NT2/D1 (cell line): ENCODE measurements at places on chromosomes 12 and 14.

DNA sequence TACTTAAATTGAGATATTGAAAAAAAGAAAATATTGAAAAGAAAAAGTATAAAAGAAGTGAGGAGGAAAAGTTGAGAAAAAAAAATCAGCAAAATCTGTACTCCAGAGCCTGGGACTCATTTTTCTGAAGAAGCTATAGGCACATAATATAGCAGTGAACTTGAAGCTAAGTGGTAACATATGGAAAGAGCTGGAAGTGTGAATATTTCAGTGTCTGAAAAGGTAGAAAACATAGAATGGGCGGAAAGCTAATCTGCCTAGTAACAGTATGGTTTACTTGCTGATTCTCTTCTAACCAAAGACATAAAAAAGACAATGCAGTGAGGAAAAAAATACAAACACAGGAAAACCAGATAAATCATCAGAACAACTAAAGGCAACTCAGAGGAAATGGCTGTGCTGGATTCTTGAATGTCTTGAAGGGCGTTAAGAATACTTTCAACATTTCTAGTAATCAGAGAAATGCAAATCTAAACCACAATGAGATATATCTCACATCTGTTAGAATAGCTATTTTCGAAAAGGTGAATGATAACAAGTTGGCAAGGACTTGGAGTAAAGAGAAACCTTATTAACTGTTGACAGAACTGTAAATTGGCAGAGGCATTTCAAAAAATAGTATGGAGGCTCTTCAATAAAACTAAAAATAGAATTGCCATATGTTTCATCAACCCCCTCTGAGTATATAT, 784.6 kb downstream of the LRFN5 start:
- DNase-seq: no peak

DNA sequence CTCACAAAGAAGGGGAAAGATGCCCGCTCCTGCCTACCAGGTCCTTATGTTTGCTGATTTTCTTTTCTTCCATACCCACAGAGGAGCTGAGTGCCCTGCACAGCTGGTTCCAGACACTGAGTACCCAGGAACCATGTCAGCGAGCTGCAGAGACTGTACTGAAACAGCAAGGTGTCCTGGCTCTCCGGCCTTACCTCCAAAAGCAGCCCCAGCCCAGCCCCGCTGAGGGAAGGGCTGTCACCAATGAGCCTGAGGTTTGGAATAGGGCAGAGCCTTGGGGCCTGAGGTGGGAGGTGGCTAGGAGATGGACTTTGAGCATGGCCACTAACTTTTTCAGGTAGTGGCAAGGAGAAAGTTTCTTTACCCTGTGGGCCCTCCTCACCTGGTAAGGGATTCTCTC, 2.3 kb downstream of the MARS1 start:
- DNase-seq: no peak

GRCh38 chr12:45354399-45354798, 138.5 kb downstream of the ANO6 start:
- DNase-seq: no peak

DNA sequence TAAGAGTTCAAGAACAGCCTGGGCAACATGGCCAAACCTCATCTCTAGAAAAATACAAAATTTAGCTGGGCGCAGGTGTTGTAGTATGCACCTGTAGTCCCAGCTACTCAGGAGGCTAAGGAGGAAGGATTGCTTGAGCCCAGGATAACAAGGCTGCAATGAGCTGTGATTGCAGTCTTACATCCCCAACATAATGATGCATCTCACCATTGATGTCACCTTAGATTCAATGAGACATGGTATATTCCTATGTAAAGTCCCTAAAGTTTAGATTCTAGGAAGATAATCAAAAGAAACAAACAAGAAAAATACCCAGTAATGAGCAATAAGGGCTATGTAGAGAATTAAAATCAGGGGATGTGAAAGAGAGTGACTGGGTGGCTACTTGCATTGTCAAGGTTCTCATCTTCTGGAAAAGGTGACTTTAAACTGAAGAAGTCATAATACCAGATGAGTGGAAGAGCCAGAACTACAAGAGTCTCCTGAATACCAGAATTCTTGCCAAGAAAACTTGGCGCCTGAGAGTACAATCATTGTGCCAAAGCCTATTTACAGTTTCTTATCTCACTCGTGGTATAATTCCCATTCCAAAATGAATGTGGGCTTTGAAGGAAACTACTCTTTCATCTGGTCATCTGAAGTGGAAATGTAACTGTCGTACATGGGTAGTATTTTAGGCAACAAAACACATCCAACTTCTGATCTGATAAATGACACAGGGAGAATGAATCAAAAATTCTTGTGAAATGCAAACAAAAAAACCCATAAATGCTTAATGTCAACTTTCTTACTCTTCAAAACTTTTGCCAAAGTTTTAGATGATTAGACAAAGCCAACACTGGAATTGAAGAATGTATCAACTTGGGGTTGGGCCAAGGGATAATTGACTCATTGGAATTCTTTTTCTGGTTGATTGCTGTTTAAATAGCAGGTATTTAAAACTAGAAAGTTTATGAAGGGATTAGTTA, 81.1 kb upstream of the ST8SIA1 start:
- DNase-seq: no peak

GRCh38 chr12:67925552-67925951, 63.7 kb upstream of the IFNG-AS1 start:
- DNase-seq: no peak

- no peak for DNase-seq
Measured at GRCh38 chr12:24491968-24492367, 456.9 kb downstream of the BCAT1 start.

- DNase-seq: no peak
Measured at GRCh38 chr12:54411391-54412241, 7.5 kb downstream of the ITGA5 start.

- no peak for DNase-seq
Measured at GRCh38 chr14:52188381-52188780, 79.1 kb upstream of the PTGDR start.

DNA sequence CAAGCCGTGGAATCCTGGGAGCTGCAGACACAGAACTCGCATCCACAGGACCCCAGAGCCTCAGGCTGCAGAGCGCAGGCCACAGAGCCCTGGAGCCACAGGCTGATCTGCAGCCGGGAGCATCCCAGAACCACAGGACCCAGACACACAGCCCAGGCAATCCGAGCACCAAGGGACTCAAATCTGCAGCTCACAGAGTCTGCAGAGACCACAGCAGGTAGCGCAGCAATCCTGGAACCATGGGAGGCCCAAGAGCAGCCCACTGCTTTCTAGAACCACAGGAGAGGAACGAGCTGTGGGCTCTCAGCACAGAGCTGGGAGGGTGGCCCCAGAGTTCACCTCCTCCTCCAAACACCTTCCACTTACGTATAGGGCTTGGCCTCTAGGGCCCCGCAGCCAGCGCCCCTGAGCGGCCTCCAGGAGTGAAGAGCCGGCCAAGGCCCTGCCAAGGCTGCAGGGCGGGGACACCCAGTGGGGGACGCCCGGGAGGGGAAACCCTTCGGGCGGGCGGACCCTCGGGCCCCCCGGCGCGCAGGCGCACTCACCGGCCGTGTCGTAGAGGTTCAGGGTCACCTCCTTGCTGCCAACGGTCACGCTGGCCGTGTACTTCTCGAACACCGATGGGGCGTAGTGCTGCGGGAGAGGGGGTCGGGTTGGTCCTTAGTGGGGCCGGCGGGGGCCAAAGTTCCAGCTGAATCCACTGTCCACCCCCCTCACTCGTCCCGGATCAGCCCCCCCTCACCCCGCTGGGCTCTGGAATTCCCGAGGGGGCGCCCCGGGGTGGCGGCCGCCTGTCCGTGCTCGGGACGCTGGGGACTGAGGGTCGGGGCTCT, 665 bp downstream of the RHOF start:
- no peak for DNase-seq

GRCh38 chr14:97177635-97178034, 380.5 kb downstream of the VRK1 start:
- DNase-seq: no peak

- no peak for DNase-seq
Measured at GRCh38 chr12:27201169-27201568, 42.9 kb upstream of the STK38L start.

DNA sequence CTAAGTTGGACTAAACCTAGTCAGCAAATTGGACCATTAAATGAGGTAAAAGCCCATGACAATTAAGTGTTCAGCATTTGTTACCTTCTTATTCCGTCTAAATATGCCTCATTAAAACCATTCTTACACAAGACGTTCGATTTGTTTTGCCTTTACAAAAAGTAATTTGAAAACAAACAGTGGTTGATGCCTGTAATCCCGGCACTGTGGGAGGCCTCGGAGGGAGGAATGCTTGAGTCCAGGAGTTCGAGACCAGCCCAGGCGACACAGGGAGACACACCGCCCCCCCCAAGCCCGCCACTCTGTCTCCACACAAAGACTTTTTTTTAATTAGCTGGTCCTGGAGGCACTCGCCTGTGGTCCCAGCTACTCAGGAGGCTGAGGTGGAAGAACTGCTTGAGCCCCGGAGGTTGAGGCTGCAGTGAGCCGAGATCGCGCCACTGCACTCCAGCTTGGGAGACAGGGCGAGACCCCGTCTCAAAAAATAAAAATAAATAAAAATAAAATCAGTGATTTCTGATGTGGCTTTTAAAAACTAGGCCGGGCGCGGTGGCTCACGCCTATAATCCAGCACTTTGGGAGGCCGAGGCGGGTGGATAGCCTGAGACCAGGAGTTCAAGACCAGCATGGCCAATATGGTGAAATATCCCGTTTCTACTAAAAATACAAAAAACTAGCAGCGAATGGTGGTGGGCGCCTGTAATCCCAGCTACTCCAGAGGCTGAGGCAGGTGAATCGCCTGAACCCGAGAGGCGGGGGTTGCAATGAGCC, 856 bp upstream of the EIF4B start:
- no peak for DNase-seq

DNA sequence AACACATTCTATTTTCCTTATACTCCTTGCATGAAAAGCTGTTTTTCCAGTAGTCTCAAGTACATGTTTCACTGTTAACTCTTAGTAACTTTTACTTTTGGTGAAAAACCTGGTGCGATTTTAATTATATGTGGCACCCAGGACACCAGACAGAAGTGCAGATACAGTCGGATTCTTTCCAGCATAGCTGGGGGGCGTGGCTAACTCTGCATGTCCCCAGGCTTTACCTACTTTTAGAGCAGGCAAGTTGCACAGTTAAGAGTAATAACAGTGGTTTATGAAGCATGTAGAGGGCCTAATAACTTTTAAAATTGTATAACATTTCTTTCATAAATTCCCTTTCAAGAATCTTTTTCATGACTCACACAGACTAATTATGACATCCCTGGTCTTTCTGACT, 70.7 kb downstream of the HSD17B6 start:
- DNase-seq: no peak

DNA sequence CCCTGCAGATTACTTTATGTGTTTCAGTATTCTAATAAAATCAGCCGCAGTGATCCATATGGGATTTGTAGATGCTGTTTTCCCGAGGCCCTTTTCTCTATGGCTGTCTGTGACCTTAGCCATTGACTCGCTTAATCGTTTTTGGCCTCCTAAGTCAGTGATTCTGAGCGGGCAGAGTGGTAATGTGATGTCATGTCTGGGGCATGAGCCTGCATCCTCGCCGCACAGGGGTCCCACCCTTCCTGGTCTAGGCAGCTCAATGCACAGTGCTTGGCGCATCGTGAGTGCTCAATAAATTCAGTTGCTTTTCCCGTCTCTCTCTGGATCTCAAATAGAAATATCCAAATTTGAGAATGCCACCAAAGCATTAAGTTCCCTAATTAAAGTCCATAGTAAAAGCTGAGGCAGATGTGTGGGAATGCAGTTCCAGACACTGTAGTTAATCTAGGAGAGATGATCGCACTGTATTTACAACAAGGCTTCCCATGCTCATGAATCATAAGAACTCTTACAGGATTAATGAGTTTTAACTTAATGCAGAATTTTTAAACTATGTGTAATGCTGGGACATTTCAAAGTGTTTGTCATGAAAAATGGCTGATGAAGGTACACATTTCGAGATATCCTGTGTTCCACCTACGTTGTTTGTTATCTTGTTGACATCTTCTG, 29.3 kb downstream of the HMGA2 start:
- no peak for DNase-seq

GRCh38 chr14:81589381-81590065, 55.9 kb upstream of the SEL1L start:
- no peak for DNase-seq

DNA sequence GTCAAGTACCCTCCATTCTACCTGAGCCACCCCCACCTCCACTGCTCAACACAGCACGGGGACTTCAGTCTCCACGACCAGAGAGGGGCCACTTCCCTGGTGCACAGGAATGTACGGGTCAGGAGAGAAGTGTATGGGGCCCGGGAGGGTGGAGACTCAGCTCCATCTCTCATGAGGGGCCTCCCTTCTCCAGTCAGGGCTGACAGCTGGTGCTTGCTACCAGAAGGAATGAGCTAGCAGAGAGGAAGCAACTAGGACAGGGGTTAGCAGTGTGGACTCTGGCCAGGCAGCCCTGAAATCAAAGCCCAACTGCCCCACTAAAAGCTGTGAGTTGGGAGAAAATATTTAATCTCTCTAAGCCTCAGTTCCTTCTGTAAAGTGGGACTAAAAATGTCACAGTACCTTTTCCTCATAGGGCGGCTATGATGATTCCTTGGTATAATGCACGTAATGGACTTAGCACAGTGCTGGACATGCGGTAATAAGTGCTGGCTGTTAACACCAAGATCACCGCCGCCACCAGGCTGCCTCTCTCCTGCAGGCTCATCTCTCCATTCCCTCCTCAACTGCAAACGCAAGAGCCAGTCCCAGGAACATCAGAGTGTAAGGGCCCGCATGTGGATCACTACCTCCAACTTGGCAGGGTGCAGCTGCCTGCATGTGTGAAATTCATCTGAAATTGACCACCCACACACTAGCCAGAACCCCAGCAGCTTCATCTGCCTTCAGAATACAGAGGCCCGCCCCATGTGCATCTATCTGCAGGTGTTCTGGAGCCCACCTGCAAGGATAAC, 14.6 kb downstream of the ACTN1 start:
- no peak for DNase-seq

DNA sequence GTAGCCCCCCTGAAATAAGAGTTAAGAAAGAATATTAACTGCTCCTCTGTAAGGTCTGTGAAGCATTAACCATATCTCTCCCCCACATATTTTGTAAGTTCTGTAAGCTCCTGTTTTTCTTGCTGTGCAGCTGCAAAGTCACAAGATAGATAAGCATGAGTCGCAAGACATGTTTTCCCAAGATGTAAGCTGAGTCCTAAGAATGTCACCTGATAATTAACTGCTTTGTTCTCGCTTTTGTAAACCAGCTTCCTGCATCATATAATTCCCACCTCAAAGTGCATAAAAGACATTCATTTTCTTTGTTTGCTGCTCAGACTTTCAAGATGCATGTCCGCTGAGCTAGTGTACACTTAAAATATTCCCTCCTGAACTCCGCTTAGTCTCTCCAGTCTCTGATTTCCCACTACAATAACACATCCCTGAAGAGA, 27.0 kb upstream of the PHC1 start:
- no peak for DNase-seq

DNA sequence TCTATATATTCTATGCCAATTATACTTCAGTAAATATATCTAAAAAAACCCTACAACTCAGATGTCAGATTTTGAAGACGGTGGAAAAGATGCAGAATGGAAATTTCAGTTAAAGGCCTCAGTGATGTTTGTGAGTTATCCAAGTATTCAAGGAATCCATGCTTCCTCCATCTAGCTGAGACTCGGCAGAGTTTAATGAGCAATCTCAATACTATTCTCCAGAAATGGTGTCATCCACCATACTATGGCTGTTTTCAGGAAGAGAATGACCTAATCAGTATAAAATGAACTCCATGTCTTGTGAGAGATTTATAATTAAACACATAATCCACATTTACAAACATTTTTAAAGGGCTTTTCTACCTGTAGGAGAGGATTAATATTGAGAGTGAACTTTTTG, 66.0 kb downstream of the KLHL28 start:
- no peak for DNase-seq
